ENCODE measurements at places on chromosomes 3 and 15.
A peak's percentile ranks its signal among the peaks of the same experiment; 100 is the strongest.

GRCh38 chr3:149011676-149012075 is 20.3 kb downstream of the GYG1 start:
- H3K27ac ChIP-seq, result no peak overlapping the region
- no peaks in the 10 kb centered on the region for H3K27me3 ChIP-seq
- H3K36me3 ChIP-seq, result peaks cover 27% of the 10 kb centered on the region
- no peak for DNase-seq
- H3K4me1 ChIP-seq, result peaks cover 5% of the 10 kb centered on the region

DNA sequence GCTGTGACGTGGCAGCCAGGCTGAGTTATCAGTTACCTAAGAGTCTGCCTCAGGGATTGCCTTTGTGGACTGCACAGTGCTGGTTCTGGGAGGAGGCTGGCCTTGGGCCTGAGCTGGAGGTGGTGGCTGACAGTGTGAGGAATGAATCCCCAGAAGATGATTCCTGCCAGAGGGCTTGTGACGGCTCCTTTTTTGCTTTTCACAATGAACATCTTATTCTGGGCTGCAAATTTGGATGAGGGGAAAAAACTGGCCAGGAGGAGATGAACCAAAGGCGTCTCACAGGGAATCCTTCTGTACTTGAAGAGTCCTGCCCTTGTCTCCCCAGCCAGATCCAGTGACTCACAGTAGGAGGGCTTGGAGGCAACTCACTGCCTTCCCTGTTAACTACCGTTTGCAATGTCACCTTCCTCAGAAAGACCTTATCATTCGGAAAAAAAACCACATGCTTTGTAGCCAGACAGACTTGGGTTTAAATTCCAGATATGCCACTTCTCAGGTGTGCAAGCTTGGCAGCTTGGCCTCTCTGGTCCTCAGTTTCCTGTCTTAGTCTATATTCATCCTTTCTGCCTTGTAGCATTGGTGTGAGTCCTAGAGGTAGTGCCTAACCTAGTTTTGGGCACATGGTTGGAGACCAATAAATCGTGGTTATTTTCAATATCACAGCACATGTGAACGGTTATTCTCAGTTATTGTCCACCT is 19.1 kb downstream of the ST6GAL1 start:
- H3K4me1 ChIP-seq, result peaks cover 8% of the 10 kb centered on the region
- H3K27me3 ChIP-seq, result no peaks in the 10 kb centered on the region

DNA sequence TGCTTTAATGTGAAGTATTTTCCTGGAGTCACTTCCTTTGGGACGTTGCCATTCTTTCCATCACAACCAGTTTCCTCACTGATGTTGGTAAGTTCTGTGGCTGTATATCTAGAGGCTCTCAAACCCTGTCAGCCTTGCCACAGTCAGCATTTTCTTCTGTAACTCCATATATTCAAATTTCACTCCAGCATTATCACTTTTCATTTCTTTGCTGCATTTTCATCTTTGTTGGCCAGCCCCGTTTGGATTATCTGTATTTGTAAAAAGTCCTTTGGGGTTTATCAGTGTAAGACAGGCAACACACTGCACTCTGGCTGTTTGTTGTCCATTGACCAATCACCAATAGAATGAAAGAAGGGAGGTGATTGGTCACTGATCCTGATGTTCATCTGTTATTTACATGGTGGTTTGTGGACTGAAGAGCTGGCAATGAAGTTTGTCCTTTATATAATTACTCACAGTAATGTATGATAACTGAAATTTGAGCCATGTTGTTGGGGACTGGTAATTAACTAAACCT is 20.3 kb downstream of the GMPS start:
- H3K4me1 ChIP-seq, result peaks cover 5% of the 10 kb centered on the region
- H3K4me3 ChIP-seq, result no peak overlapping the region
- no peaks in the 10 kb centered on the region for H3K27me3 ChIP-seq
- no peak overlapping the region for H3K27ac ChIP-seq

DNA sequence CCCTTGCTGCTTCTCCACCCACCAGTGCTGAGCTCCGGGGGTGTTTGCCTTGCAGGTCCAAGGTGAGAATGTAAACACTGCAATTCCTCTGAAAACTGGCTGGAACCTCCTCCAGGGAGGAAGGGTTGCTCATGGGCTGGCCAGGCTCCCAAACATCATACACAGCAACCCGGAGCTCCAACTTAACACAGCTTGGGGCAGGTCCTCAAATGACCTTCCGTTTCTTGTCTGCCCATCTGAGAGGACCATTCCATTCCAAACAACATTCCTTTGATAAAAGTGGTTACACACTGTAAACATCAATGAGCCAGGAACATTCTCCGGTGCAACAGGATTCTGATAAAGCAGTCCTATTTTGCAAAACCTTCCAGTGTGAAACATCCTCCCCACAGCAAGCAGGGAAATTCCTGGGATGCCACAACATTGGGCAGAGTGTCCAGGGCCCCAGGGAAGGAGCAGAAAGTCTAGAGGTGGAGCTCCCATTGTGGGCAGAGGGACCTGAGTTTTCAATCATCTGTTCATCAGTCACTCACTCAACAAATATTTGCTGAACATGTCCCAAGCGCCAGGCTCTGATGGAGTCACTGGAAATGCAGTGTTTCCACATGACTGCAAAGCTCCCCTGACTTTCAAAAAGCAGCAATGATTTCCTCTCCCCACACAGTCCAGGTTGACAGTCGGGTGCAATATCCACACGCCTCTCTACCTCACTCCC is 7.3 kb upstream of the HEG1 start:
- peaks cover 21% of the 10 kb centered on the region for H3K4me1 ChIP-seq
- no peak overlapping the region for H3K4me3 ChIP-seq
- H3K27me3 ChIP-seq, result peaks cover 19% of the 10 kb centered on the region
- peak overlapping the region; percentile 36 for H3K27ac ChIP-seq

GRCh38 chr15:77989296-77990143 is 88.0 kb downstream of the TBC1D2B start:
- peaks cover 10% of the 10 kb centered on the region for H3K4me1 ChIP-seq
- DNase-seq, result no peak
- H3K4me3 ChIP-seq, result no peak overlapping the region
- no peaks in the 10 kb centered on the region for H3K36me3 ChIP-seq
- no peak overlapping the region for H3K27ac ChIP-seq
- H3K27me3 ChIP-seq, result no peaks in the 10 kb centered on the region

DNA sequence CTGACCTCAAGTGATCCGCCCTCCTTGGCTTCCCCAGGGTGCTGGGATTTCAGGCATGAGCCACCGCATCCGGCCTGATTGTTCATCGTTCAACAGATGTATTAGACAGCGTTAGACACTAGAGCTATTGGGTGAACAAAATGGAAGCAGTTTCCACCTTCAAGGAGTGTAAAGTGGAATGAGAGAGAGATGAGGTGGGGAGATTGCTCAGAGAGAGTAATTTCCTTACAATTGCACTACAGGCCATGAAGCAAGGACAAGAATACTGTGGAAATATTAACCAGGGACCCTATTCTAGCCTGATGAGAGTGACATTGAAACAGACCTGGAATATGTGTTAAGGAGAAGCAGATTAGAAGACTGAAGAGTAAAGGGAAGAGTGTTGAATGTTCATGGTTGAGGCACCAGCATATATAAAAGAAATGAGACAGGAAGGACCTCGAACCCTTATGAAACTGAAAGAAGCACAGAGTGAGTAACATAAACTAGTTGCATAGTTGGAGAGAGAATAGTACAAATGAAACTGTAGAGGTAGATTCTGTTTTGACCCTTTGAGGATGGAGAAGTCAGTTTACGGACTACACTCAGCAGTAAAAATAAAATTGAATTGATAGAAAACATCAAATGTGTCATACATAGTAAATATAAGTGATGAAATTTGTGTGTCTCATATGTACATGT is 7.2 kb downstream of the RTF1 start:
- H3K36me3 ChIP-seq, result peaks cover 10% of the 10 kb centered on the region
- no peak overlapping the region for H3K27ac ChIP-seq
- no peaks in the 10 kb centered on the region for H3K27me3 ChIP-seq
- no peak for DNase-seq
- no peak overlapping the region for H3K4me3 ChIP-seq
- peaks cover 12% of the 10 kb centered on the region for H3K4me1 ChIP-seq

GRCh38 chr3:122926322-122926721 is 101.2 kb downstream of the SEMA5B start:
- no peak overlapping the region for H3K27ac ChIP-seq
- H3K27me3 ChIP-seq, result peaks cover 15% of the 10 kb centered on the region
- no peaks in the 10 kb centered on the region for H3K4me1 ChIP-seq
- H3K4me3 ChIP-seq, result no peak overlapping the region
- no peak for DNase-seq
- no peaks in the 10 kb centered on the region for H3K36me3 ChIP-seq

DNA sequence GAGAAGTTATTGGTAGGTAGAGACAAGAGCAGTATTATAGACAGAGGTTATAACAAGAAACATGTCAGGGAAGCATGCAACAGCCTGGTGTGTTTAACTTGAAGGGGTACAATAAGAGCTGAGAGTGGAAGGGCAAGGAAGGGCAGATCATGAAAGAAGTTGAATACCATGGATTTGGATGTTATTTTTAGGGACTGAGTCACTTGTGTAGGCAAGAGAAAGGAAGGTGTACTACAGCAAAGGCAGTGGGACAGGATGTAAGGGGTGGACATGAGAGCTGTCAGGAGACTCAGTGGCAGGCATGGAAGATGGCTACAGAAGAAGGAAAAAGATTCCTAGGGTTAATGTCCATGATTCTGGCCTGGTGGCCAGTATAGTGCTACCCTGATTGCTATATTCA is 66.4 kb downstream of the TFG start:
- no peaks in the 10 kb centered on the region for H3K36me3 ChIP-seq
- H3K4me1 ChIP-seq, result no peaks in the 10 kb centered on the region
- no peaks in the 10 kb centered on the region for H3K27me3 ChIP-seq
- DNase-seq, result no peak
- no peak overlapping the region for H3K4me3 ChIP-seq

- no peak overlapping the region for H3K27ac ChIP-seq
- peaks cover 21% of the 10 kb centered on the region for H3K4me1 ChIP-seq
- H3K27me3 ChIP-seq, result no peaks in the 10 kb centered on the region
- DNase-seq, result no peak
- H3K36me3 ChIP-seq, result no peaks in the 10 kb centered on the region
- no peak overlapping the region for H3K4me3 ChIP-seq
Measured at GRCh38 chr3:30112902-30113484, 493.4 kb upstream of the TGFBR2 start.

DNA sequence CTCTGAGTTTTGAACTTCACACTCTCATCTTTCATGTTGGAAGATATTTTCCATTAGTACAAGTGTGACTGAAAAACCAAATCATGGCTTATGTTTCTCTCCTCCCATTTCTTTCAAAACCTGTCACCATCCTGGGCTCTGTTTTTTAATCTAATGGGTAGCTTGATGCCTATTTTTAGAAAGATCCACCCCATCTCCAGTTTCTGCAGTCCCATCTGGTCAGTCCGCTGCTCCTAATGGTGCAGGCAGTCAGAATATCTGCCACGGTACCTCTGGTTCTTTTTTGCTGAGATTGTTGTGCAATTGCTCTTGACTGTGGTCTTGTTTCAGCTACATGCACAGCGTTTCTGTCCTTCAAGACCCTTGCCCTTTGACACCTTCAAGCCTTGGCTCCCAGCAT is 240.9 kb upstream of the CADM2 start:
- no peaks in the 10 kb centered on the region for H3K4me1 ChIP-seq
- no peaks in the 10 kb centered on the region for H3K36me3 ChIP-seq
- DNase-seq, result no peak
- H3K27me3 ChIP-seq, result no peaks in the 10 kb centered on the region
- H3K4me3 ChIP-seq, result no peak overlapping the region

DNA sequence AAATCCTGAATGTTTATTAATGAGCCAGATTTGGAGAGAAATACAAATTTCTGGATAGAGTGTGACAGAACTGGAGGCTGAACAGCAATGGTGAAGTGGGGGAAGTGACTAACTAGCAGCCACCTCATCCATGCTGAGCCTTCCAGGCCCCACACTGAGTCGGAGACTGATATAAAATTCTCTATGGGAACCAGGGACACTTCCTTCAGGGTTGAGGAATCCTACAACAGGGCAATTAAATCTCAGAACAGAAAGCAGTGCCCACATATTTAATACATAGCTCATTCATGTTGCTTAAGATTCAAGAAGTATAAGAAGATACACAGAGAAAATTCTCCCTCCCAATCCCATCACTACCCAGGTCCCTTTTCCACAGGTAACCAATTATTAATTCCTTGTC is 49.3 kb downstream of the HACD2 start:
- peaks cover 6% of the 10 kb centered on the region for H3K4me1 ChIP-seq
- H3K36me3 ChIP-seq, result no peaks in the 10 kb centered on the region
- H3K27me3 ChIP-seq, result no peaks in the 10 kb centered on the region
- DNase-seq, result no peak
- H3K27ac ChIP-seq, result no peak overlapping the region

DNA sequence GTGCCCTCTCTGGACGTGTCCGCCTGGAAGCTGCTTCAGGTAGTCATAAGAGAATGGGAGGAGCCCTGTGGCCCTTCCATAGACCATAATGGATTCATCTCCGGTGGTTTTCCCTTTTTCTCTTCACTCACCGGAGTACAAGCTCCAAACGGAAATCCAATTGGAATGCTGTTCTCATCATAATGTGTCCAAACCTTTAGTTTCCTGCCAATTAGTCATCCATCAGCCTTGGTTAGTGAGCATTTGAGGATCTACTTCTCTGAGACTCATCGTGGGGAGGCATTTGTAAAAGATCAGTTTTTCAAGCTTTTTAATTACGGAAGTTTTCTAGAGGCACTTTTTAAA is 34.9 kb downstream of the ABHD2 start:
- DNase-seq, result no peak
- no peak overlapping the region for H3K4me3 ChIP-seq

DNA sequence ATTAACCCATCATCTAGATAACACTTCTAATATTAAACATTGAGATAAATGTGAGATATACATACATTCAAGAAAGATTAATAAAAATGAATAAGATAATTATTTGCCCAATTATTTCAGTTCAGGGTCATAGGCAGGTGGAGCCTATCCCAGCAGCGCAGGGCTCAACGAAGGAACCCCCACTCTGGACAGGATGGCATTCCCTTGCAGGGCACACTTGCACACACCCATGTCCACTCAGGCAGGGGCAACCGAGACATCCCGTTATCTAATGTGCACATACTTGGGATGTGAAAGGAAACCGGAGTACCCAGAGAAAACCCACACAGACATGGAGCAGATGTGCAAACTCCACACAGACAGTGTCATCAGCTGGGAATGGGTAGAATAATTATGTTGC is 175.4 kb upstream of the CMC1 start:
- no peak overlapping the region for H3K27ac ChIP-seq
- no peak overlapping the region for H3K4me3 ChIP-seq
- H3K4me1 ChIP-seq, result no peaks in the 10 kb centered on the region

- H3K36me3 ChIP-seq, result no peaks in the 10 kb centered on the region
- no peak overlapping the region for H3K27ac ChIP-seq
- no peaks in the 10 kb centered on the region for H3K27me3 ChIP-seq
- DNase-seq, result no peak
- no peak overlapping the region for H3K4me3 ChIP-seq
Measured at GRCh38 chr15:100809151-100809550, 70.5 kb upstream of the ALDH1A3 start.

- no peaks in the 10 kb centered on the region for H3K27me3 ChIP-seq
- peaks cover 14% of the 10 kb centered on the region for H3K4me1 ChIP-seq
- no peak overlapping the region for H3K27ac ChIP-seq
- no peak for DNase-seq
- no peak overlapping the region for H3K4me3 ChIP-seq
Measured at GRCh38 chr3:38149708-38150107, 11.2 kb downstream of the MYD88 start.

Measured in mesothelial cell of epicardium (in vitro differentiated cells).